Activated T-cell treated with anti-CD3 and anti-CD28 coated beads for 48 hours (primary cell): ENCODE measurements at places on chromosomes 16 and 17.

DNA sequence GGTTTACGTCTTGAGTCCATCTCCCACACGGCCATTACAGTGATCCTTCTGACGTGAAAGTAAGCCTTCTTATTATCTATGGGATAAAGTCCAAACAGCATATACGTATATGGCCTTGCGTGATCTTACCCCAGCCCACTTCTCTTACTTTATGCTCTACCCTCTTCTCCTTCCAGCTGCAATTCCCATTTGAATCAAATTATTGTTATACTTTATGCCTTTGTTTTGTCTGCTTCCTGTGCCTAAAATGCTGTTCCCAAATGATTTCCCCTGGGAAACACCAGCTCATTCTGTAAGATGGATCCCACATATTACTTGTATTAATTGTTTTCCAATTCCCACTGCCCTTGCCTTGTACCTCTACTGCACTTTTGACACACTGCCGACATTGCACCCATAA lies 11.2 kb downstream of the UQCRC2 start:
- DNase-seq, result no peak

GRCh38 chr17:78005452-78006171 lies 47.1 kb downstream of the TNRC6C start:
- no peak for DNase-seq

- peak; percentile 64 for DNase-seq
Measured at GRCh38 chr17:62109378-62109902, 44.4 kb upstream of the MED13 start.

DNA sequence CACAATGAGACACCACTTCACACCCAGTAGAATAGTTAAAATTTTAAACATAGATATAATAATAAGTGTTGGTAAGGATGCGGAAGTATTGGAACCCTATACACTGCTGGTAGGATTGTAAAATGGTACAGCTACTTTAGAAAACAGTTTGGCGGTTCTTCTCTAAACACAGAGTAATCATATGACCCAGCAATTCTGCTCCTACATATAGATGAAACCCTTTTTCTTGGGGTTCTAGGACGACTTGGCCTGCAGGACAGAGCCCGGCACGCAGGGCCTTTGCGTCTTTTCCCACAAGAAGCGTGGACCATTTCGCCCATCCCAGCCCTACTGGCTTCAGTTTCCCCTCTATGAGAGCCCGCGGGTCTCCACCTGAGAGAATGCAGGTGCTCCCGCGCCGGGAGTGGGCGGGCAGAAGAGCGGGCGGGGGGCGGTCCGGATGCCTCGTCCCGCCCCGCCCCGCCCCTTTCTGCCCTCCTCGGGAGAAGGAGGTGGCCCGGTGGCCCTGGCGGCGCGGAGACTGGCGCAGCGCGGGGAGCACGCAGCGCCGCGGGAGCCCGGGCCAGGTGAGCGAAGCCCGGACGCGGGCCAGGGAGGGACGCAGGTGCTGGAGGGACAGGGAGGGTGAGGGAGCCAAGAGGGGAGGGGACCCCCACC lies at the start of gene SDR42E2:
TSS of gene SDR42E2 (plus strand) at position 508 of the 657 bp plus-strand sequence. CDS start 3,077 bp downstream, outside the sequence.
- peak; percentile 26 for DNase-seq

DNA sequence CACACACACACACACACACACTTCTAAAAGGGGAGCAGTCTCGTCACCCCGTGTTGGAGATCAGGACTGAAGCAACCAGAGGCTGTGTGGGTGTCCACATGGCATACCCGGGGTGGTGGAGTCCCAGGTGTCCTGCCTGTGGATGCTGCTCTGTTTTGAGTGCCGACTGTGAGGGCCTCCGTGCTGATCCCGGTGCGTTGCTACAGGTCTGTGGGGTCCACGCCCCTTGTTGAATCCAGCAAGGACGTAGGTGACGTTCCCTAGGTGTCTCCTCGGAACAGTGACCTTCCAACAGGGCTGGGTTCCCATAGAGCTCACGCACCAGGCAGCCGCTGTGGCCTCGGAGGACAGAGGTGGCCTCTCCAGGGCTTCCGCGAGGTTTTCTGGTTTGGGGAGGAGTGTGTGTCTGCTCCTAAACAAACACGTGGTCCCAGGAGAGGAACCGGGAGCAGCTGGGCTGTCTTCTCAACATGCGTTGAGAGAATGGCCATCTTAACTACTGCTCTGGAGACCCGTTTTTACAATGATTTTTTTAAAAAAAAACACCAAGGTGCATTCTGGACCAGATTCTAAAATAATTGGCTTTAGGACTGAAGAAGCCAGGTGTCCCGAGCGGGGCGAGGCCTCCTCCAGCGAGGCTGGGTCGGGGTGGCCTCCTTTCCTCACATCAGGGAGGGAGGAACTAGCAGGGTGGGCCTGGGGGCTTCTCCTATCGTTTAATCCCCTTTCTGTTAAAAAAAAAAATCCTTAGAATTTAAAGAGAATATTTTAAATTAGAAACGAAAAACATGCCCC lies 100.6 kb upstream of the ZNF750 start:
- DNase-seq, result no peak

- no peak for DNase-seq
Measured at GRCh38 chr16:27628241-27628942, 78.4 kb downstream of the KATNIP start.

- DNase-seq, result no peak
Measured at GRCh38 chr17:49074851-49075540, 57.6 kb upstream of the B4GALNT2 start.

DNA sequence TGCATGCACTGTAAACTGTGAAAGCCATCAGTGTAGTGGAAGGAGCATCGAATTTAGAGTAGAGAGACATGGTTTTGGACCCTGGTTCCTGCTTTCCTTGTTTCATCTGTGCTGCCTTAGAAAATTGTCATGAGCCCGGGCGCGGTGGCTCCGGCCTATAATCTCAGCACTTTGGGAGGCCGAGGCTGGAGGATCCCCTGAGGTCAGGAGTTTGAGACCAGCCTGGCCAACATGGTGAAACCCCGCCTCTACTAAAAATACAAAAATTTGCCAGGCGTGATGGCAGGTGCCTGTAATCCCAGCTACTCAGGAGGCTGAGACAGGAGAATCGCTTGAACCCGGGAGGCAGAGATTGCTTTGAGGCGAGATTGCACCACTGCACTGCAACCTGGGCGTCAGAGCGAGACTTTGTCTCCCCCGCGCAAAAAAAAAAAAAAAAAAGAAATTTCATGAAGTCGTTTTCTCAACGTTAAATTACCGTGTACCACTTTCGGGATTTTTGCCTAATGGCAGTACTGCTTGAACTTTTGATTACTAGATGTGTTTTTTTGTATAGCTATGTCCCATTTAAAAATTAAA lies 912 bp downstream of the COQ7 start:
- DNase-seq, result peak; percentile 2

GRCh38 chr17:78032166-78032565 lies 73.7 kb downstream of the TNRC6C start:
- DNase-seq, result no peak

DNA sequence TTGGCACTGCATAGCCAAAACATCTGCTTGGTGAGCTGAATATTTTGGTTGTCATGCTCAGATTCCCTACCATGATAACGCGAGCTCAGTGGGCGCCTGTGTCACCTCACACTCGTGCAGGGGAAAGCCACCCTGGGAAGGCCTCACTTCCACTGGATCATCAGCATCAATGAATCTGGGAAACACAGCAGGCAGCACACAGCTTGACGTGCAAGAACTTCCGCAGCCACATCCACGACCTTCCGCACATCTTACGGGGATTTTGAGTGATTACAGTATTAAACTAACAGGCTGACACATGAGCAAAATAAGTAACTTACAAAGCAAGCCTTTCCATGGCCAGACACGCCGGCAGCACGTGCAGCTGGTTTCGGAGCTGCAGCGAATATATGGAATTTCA lies 54.7 kb upstream of the FOXF1 start:
- DNase-seq, result no peak

DNA sequence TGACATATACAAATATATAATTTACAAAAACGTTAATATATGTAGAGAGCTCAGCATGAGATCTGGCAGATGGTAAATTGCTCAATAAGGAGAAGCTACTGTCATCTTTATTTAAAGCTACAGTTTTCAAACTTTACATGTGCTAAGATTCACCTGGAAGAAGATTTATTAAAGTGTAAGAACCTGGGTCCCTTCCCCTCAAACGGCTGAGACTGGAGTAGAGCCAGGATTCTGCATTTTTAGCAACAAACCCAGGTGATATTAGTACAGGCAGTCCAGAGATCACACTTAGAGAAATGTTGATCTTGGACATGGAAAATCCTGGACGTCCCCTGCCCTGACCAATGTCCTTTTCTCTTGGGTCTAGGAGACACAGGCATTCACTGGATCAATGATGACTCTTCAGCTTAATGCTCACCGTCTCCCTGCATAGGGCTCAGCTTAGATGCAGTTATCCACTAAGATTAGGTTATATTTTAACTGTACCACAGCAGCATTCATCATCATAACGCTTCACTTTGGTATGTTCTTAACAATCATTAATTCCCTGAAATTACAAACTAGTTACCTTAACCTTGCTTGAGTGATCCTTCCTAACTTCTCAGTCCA lies 20.4 kb downstream of the CDR2 start:
- no peak for DNase-seq

DNA sequence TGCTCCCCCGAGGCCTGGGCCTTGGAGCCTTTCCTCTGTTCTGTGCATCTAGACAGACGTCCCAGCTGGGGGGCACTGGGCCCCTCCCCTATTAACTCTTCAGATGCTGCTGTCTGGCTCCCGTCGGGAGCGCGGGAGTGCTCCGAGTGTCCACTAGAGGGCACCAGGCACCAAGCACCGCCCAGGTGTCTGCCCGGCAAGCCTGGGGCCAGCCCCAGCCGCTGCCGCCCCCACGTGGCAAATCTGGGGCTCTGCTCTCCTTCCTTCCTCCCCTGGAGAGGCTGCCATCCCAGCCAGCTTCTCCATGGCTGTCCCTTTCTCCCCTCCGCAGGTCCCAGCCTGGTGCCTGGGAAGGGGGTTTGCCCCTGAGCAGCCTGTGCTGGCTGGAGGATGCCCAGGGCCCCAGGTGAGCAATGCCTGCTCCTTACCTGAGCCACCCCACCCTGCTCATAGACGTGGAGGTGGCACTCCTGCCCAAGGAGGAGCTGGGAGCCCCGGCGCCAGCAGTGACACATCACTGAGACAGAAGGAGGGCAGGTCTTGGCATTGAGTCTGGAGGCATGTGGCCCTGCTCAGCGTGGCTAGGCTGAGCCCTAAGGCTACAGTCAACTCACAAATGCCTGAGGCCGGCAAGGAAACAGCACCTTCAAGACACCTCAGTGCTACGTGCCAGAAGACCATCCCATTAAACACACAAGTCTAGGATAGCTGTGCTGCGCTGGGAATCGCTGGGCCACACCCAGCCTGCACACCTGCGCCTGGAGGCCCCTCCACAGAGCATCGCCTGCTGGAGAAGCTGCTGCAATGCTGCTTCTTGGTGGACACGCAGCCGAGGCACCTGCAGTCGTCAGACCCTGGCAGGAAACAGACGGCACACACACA lies 19.7 kb downstream of the TMEM235 start:
- DNase-seq, result peak; percentile 88

- DNase-seq, result no peak
Measured at GRCh38 chr16:2690852-2691251, 8.5 kb downstream of the KCTD5 start.

GRCh38 chr16:7167626-7168025 lies 165.0 kb upstream of the RBFOX1 start:
- DNase-seq, result no peak

DNA sequence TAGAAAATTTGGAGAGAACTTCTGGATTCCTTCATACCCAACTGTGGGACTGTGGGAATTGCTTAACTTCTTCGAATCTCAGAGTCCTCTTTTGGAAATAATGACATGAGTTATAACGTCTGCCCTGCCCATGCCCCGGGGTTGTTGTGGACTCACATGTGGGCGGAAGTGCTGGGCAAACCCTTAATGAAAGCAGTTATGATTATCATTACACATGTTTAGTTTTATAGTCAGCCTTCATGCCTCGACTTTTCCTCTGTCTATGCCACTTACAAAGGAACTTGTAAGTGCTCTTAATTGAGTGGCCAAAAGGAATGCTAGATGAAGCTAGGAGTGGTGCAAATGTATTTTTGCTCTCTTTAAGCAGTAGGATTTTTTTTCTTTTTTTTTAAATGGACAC lies 3.9 kb downstream of the KRT27 start:
- no peak for DNase-seq

- DNase-seq, result no peak
Measured at GRCh38 chr16:30397776-30398660, 2.8 kb downstream of the ZNF48 start.

DNA sequence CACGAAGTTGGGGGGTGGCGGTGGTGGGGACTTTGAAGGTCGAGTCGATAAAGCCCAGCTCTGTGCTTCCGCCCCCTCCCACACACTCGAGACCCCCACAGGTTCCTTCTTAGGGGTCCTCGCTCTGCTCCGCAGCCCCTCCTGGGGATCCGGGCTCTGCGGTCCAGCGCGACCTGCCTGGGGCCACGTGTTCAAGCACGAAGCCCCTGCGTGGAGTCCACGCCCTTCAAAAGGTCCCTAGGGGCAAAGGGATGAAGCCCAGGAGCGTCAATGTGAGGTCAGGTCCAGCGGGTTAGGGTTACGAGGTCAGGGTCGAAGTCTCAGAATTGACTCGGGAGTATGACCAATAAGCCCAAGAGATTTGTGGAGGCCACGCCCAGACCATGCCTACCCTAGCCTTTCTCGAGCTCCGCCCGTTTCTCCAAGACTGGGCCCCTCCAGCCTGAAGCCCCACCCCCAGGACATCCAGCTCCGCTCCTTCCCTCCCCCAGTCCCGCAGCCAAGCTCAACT lies 786 bp upstream of the CACNA1G start:
- DNase-seq, result no peak

- no peak for DNase-seq
Measured at GRCh38 chr16:11088074-11088730, 143.8 kb downstream of the CLEC16A start.

DNA sequence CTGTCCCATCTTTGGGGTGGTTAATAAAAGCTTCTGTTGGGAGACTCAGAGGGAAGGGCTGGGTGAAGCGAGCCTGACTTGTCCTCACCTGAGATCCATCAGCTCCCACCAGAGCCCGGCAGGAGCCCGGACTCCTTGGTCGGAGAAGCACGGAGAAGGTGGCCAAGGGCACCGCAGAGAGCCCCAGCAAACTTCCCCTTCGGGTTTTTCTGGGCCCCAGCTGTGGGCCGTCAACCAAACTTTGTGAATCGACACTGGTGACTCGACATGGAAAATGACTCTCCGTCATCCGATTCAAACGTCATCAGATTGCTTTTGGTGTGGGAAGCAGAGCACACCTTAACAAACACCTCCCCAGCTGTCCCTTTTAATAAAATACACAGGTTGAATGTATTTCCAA lies 21.4 kb downstream of the ENPP7 start:
- no peak for DNase-seq

GRCh38 chr17:32588982-32589381 lies 102.2 kb downstream of the CDK5R1 start:
- no peak for DNase-seq

GRCh38 chr16:20263138-20263855 lies 64.0 kb downstream of the GP2 start:
- DNase-seq, result no peak

- no peak for DNase-seq
Measured at GRCh38 chr16:10080051-10080772, 102.0 kb downstream of the GRIN2A start.

GRCh38 chr16:5615868-5616642 lies 518.5 kb upstream of the EEF2KMT start:
- peak; percentile 37 for DNase-seq
